ENCODE measurements at places on chromosomes 1 and 21.

DNA sequence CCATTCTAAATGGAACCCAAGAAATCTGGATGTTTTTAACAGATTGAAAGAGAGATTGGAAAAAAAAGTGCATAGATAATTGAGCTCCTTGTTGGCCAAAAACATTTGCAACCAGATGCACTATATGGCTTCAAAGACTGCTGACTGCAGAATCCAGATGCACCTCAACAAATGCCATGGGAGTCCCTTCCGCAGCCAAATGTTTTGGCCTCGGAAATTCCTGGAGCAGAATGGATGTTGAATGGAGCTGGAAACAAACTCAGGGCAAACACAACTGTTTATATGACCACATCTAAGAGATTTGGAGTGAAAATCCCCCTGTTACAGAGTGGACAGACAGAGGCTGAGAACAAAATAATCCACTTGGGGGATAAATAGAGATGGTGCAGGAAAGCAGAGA lies 285.0 kb upstream of the NFIA start:
- no peak for DNase-seq

DNA sequence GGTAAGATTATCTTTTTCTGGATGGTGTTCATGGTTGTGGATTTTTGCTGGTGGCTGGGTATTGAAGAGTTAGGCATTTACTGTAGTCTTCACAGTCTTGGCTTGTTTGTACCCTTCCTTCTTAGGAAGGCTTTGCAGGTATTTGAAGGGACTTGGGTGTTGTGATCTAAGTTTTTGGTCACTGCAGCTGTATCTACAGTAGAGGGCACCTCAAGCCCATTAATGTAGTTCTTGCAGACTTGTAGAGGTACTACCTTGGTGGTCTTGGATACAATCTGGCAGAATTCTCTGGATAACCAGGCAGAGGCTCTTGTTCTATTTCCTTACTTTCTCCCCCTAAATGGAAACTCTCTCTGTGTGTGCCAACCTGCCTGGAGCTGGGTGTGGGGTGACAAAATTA lies 155.8 kb upstream of the BRINP3 start:
- no peak for DNase-seq

DNA sequence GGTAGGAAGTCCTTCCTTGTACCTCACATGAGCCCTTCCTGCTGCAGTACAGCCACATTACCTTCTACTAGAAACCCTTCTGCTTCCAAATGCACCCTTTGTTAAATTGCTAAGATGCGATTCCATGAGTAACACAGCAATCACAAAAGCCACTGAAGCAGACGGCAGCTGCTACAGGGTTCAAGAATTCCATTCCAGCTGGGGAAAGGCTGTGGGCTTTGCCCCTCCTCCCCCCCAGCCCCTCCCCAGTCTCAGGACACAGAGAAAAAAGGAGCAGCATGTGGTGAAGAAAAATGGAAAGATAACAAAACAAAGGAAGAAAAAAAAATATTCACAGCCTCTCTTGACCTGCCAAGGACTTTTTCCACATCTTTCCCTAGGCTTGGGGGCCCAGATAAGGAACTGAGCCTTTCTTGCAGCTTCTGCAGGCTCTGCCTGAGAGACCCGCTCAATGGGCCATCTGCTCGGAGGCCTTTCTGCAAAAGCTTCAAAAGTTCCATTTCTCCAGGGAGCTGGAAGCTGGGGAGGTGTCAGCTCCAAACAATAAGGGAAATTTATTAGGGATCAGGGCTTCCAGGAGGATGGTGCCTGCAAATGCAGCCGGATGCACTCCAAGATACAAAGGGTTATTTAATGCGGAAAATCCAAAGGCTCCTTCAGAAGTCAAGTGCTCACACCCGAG lies 72.1 kb downstream of the SYT2 start:
- DNase-seq, result no peak

DNA sequence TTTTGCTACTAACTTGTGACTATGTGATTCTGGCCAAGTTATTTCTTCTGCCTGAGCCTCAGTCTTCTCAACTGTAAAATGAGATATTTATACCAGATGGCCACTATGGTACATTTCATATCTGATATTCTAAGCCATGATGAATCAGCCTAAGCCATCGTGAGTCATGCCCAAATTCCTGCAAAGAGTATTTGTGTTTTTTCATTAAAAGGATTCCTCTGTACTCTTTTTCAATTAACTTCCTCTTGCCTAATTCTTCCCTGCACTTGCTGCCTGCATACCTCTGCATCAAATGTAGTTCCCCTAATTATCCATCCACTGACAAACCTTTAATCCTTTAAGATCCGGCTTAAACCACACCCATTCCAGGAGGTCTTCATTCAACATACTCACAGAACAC lies 575.1 kb upstream of the BEND5 start:
- no peak for DNase-seq

- DNase-seq, result peak; percentile 61
Measured at GRCh38 chr1:201456499-201457309, 12.3 kb downstream of the PHLDA3 start.

- DNase-seq, result no peak
Measured at GRCh38 chr1:41915786-41916571, 2.7 kb downstream of the HIVEP3 start.

GRCh38 chr1:206739411-206740076 lies 31.0 kb upstream of the IL19 start:
- no peak for DNase-seq

GRCh38 chr1:27599605-27600497 lies 4.1 kb downstream of the AHDC1 start:
- DNase-seq, result no peak

- no peak for DNase-seq
Measured at GRCh38 chr1:206514813-206515387, 7.6 kb downstream of the RASSF5 start.

DNA sequence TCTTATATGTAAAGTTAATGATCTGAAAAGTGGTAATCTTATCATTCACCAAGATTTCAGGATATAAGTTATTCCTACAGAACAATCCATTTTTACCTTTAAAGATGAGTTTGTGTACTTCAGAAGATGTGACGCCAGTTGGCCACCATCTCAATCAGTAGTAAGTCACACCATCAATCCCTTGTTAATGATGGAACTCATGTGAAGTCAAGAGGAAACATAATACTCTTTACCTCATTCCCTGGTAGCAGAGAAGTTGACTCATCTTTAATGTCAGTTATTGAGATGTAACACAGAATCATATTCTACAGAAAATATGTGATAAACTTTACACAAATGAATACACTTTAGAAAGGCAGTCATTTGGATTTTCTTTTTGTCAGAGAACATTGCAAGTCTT lies 38.2 kb downstream of the MRPL39 start:
- no peak for DNase-seq

GRCh38 chr1:222240536-222241181 lies 307.2 kb downstream of the HHIPL2 start:
- no peak for DNase-seq

- no peak for DNase-seq
Measured at GRCh38 chr1:78005755-78006154, 1.0 kb downstream of the DNAJB4 start.

DNA sequence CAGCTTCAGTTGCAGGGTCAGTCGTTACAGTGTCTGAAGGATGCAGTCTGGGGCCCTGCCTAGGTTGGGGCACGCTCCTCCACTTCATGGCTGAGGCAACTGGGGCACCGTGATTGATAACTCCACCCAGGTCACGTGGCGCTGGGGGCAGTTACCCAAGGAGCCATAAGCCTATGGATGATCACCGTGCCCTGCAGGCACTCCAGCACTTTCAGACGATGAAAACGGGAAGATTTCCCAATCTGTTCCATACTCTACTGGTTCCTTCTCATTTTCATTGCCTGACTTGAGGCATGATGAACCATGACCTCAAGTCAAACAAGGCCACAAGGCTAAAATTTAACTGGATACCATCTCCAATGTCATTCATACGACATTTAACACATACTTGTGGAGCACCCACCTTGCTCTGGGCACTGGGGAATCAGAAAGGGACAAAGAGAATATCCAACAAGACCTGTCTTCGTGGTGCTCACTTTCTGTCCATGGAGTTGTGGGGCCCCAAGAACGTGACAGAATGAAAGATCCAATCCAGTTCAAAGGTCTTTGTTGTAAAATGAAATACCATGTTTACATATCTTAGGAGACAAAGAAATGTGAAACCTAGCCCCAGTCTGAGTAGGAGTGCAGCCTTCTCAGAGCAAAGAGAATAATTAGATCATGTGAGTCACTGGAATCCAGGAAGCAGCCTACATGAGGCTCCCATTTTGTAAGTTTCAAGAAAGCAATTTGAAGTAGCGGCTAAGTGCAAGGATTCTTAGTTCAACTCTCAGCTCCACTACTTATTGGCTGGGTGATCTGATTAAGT lies 39.4 kb upstream of the SPOCD1 start:
- no peak for DNase-seq

- DNase-seq, result no peak
Measured at GRCh38 chr1:30933874-30934252, 25.3 kb upstream of the SDC3 start.

GRCh38 chr1:156165083-156165482 lies 11.7 kb downstream of the SEMA4A start:
- no peak for DNase-seq

DNA sequence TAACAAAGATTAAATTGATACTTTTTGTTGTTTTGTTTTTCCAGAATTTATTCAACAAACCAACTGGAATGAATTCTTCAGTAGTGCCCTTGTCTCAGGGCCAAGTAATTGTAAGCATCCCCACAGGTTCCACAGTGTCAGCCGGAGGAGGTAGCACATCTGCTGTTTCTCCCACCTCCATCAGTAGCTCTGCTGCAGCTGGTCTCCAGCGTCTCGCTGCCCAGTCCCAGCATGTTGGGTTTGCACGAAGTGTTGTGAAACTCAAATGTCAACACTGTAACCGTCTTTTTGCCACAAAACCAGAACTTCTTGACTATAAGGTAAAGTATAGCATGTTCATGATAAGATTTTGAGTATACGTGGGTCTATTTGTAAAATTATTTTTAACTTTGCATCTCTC lies 118.5 kb downstream of the ZMYM4 start:
- DNase-seq, result no peak

DNA sequence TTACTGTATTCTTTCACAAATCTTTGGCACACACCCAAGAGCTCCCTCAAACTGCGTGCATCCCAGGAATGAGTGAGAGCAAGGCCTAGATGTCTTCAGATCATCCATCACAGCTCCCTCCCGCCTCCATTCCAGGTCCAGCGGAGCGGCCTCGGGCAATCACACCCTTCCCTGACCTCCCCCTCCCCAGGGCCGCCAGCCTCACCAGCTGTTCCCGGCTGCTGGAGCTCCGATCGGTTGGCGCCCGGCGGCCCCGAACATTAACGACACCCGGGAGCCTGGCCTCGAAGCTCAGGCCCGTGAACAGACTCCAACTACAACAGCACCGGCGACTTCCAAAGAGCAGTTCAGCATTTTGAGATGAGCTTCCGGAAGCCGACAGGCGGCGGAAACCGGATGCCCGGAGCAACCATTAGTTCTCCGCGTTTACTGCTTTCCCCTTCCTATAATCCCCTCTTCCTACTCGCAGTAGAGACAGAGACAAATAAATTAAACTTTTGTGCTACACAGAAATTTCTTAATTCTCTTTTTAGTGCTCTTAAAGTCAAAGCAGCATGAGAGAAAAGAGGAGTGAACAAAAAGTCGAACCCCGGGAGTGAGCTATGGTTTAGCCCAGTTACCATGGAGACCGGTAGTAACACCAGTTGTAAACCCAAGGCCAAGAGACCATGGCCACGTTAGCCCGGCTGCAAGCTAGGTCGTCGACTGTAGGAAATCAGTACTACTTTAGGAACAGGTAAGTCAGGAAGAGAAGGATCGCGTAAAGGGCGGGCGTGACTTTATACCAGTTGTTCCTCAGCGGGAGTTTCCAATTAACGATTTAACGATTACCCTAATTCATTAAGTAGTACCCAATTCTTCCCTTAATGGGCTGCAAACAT lies at the start of the genes GPATCH2 and SPATA17:
Gene GPATCH2 (minus strand): TSS at position 380 of the 881 bp plus-strand sequence. CDS start 119 bp downstream, at position 261.
Gene SPATA17 (plus strand): TSS at position 634 of the 881 bp plus-strand sequence. CDS start 35 bp downstream, at position 669.
- DNase-seq, result peak; percentile 86

DNA sequence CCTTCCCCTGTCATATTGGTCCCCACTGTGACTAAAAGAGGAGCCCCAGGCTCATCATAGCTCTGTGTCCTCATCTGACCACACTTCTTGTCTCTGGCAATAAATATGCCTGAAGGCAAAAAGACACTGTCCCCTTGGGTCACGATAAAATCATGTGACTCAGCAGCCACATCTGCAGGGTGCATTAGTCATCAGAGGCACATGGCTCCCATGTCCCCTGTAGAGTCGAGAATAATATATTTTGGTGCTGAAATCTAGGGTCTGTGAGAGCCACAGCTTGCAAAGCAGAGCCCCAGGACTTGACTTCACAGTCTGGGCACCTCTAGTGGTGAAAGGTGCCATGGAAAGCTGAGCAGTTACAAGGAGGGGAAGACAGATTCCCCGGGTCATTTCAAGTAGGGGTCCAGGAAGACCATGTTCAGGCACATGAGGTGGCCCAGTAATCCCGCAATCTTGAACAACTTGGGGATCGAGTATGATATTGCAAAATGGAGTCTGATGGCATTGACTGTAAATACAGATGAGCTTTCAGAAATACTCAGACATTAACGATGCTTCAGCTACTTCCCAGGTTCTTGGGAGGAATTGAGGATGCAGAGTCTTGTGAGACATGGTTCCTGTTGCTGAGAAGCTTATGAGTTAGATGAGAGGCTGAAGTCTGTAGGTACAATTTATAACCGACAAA lies 68.6 kb downstream of the SLC35F3 start:
- peak; percentile 39 for DNase-seq

All from Panc1 (cell line).